Psoas muscle (tissue), 8 donors: ENCODE measurements at places on chromosomes 11 and 22. TPM values are rescaled to one million over a fixed set of nuclear protein-coding genes. Genes with fewer than 3 reads are reported as not detected.

Gene PTGDR2
- 0.53 TPM for total RNA-seq

Gene MAPK8IP1
- total RNA-seq: 1.3 TPM

Gene OR9G4
- not detected for total RNA-seq

GRCh38 chr11:72174302-72175070 lies 17.5 kb upstream of the FOLR1 start:
- no peaks in the 10 kb centered on the region for H3K4me1 ChIP-seq
- H3K36me3 ChIP-seq: no peaks in the 10 kb centered on the region
- H3K27ac ChIP-seq: no peak overlapping the region
- no peak for DNase-seq
- no peak overlapping the region for H3K4me3 ChIP-seq

GRCh38 chr11:73172992-73173656 lies 31.0 kb upstream of the FCHSD2 start:
- H3K27me3 ChIP-seq: no peaks in the 10 kb centered on the region
- H3K36me3 ChIP-seq: no peaks in the 10 kb centered on the region
- DNase-seq: no peak
- peaks cover 27% of the 10 kb centered on the region for H3K4me1 ChIP-seq
- H3K27ac ChIP-seq: peak overlapping the region; percentile 6

- peaks cover 9% of the 10 kb centered on the region for H3K4me1 ChIP-seq
- peaks cover 28% of the 10 kb centered on the region for H3K36me3 ChIP-seq
- H3K4me3 ChIP-seq: no peak overlapping the region
- no peak for DNase-seq
- H3K27me3 ChIP-seq: no peaks in the 10 kb centered on the region
- H3K27ac ChIP-seq: no peak overlapping the region
Observed at GRCh38 chr11:63705526-63705925, 24.2 kb downstream of the RTN3 start.

Gene BET1L
- 20.8 TPM for total RNA-seq

- no peaks in the 10 kb centered on the region for H3K27me3 ChIP-seq
- peaks cover 4% of the 10 kb centered on the region for H3K36me3 ChIP-seq
- H3K4me3 ChIP-seq: no peak overlapping the region
- no peaks in the 10 kb centered on the region for H3K4me1 ChIP-seq
- no peak for DNase-seq
- H3K27ac ChIP-seq: no peak overlapping the region
Observed at GRCh38 chr22:31905356-31905755, 39.0 kb upstream of the YWHAH start.
